Stimulated activated CD8-positive, alpha-beta memory T cell treated with anti-CD3 and anti-CD28 coated beads, Interleukin-15, amount 100 ng/mL, for 1 hour (primary cell): ENCODE measurements at places on chromosomes 5 and 9.

GRCh38 chr5:87081511-87082372 is 185.9 kb upstream of the RASA1 start:
- DNase-seq: no peak

DNA sequence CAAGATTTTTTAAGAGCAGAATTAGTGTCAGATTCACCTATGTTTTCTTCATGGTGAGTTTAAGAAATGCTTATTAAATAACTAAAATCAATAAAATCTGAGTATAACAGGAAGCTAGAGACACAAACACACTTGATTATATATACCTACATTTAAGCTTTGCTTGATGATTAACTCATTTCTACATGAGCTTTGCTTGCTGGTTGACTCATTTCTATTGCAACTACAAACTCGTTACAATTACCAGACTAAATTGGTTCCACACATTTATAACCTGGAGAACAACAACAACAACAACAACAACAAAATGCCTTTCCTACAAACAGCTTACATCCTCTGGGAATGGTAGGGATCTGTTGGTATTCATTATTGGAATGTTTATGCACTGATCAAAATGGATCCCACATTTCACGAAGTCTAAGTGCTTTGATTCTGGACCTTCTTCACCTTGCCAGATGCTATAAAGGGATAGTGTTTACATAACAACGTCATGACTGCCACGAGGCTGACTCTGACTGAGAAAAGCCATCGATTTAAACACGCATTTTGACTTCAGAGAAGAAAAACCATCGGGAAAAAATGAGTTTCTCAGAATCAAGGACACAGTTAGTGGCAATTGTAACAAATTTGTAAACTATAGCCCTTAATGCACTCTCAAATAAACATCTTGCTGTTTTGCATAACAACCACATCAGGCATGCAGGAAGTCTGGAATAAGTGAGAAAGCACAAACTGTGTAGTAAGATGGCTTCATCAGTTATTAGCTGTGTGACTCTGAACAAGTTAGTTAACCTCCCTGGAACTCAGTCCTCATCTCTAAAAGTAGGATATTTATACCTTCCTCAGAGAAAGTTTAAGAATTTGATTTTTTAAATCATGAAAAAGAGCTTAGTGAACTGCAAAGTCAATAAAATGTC is 49.8 kb downstream of the RASEF start:
- DNase-seq: no peak

DNA sequence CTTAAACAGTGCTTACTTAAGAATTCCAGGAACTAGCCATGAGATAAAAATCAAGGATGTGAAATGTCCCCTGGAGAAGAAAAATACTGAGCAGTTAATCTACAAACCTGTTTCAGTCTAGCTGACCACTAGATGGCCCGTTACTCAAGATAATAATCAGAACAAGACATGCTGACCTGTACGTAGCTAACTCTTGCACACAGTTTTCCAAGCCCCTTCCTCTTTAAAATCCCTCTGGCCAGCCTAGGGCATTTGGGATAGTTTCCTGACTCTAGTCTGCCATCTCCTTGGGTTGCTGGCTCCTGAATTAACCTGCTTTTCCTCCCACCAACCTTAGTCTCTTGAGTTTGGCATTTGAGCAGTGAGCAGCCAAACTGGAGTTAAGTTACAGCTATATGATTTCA is 59.2 kb upstream of the TRAF1 start:
- no peak for DNase-seq

DNA sequence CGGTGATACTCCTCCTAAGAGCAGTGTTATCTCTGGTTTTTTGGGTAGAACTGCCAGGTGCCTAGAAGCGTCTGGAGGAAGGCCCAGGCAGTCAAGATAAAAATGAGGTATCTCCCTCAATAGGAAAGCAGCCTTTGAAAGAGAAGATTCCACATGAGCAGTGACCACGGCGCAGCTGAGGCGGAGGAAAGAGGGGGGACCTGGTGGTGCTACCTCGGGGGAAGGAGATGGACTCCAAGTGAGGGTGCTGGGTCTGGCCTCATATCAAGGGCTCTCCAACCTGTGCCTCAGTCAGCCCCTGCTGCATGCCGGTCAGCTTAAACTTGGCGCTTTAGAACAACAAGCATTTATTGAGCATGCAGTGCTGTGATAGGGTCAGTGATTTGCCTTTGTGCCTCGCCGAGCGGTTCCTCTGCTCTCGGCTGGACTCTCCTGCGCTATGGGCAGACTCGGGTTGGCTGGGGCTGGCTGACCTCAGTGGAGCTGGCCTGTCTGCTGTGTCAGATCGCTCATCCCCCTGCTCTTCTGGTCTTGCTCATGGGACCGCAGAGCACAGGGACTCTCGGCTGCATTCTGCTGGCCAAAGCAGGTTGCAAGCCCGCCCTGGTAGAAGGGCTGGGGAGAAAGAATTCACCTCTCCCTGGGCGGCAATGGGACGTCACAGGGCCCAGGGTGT is 121.1 kb upstream of the IRX4 start:
- no peak for DNase-seq

DNA sequence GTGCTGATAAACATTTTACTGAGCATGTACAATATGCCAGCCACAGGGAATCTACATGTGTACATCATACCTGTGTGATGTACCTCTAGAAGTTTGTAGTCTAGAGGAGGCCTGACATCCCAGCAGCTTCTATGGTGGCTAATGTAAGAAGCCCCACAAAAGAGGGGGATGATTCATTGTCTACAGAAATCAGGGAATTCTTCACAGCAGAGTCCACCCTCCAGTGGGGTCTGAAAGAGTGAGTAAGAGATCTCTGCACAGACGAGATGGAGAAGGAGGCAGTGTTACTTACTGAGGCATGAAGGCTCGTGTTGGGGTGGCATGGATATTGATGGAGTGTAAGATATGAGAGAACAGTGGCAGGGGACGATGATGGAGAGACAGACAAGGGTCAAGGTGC is 103.0 kb downstream of the NTRK2 start:
- no peak for DNase-seq

GRCh38 chr9:101618698-101619097 is 23.9 kb upstream of the PPP3R2 start:
- DNase-seq: no peak

GRCh38 chr9:105510024-105510423 is 47.9 kb upstream of the FKTN start:
- no peak for DNase-seq

- no peak for DNase-seq
Observed at GRCh38 chr5:1453613-1454012, 8.4 kb upstream of the SLC6A3 start.

GRCh38 chr5:16559702-16560101 is 57.1 kb downstream of the RETREG1 start:
- DNase-seq: no peak

DNA sequence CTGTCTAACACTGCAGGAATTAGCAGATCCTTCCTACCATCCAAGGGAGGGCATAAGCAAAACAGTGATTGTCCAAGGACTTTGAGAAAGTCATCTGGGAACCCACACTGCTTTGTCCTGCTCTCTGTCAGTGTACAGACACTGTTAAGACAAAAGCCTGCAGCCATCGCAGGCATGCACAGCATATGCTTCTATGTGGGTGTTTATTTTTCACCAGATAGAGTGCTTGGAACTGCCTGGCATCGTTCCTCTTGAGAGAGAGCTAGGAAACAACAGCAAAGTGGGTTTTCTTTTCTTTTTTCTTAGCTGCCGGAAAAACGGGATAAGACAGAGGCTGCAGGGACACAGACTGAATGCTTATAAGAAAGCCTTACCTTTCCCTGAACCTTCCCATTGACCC is 212.3 kb downstream of the ICE1 start:
- no peak for DNase-seq

- DNase-seq: no peak
Observed at GRCh38 chr5:78549043-78549442, 99.5 kb downstream of the LHFPL2 start.

GRCh38 chr9:34552606-34552981 is 29.8 kb upstream of the ENHO start:
- no peak for DNase-seq

DNA sequence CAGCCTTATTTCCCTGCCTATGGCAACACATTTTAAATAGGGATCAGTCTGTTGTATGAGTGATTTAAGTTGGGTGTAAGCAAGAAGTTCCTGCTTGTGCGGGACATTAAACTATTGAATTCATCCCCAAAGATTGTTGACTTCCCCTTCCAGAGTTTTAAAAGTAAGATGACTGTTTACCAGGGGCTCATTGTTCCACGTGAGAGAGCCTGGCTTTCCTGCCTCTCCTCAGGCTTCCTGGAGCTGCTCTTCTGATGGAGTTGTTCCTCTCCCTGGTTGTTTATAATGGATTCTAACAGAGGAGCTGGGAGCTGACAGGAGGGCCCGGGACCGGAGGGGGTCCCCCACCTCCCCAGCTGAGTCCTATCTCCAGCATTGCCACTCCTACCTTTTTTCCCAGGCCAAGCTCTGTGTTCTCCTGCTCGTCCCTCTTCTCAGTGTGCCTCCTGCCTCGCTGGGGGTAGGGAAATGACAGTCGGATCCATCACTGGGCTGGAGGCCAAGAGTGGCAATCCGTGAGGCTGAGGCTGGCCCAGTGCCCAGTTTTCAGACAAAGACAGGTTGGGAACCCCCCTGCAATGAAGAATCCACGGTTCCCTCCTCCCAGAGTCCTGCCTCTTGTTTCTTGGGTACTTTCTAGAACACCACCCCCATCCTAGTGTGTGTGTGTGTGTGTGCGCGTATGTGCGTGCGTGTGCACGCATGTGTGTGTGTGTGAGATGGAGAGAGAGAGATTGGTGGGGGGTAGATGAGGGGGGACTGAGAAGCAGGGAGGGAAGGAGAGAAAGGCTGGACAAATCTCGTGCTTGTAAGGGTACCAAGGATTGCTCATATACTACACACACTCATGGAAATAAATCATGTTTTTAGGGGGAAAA is 123.7 kb upstream of the NFIB start:
- no peak for DNase-seq

DNA sequence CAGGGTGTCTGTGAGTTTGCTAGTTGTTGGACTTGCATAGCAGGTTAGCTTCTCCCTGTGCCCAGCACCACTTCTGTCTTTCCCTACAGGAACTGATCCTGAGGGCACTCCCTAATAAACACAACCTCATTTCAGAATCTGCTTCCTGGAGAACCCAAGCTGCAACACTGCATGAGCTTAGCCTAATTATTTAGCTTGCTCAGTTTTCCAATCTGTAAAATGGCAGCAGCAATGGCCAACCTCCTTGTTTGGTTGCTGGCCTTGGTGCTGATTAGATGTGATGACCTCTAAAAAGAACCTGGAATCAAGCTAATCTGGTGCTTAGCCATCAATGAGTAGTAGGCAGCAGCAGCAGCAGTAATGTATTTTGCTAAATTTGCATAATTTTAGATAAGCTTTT is 133.9 kb downstream of the ADCY2 start:
- no peak for DNase-seq

DNA sequence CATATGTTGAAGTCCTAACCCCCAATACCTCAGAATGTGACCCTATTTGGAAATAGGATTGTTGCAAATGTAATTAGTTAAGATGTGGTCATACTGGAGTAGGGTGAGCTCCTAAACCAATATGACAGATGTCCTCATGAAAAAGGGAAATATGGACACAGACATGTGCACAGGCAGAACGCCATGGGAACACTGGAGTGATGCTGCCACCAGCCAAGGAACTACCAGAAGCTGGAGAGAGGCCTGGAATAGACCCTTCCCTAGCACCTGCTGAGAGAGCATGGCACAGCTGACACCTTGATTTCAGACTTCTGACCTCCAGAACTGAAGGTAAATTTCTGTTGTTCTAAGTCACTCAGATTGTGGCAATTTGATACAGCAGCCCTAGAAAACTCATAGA is 110.8 kb downstream of the CTNND2 start:
- DNase-seq: no peak

- no peak for DNase-seq
Observed at GRCh38 chr5:130270786-130271185, 366.5 kb downstream of the CHSY3 start.

- DNase-seq: no peak
Observed at GRCh38 chr5:135490245-135491037, 38.3 kb upstream of the TIFAB start.

GRCh38 chr5:177296581-177296980 is 6.9 kb downstream of the RAB24 start:
- no peak for DNase-seq

- DNase-seq: no peak
Observed at GRCh38 chr5:40572937-40573336, 106.8 kb upstream of the PTGER4 start.

GRCh38 chr9:13665418-13666066 is 386.1 kb upstream of the MPDZ start:
- DNase-seq: no peak

GRCh38 chr5:59584858-59585846 is 308.4 kb downstream of the PDE4D start:
- DNase-seq: no peak

DNA sequence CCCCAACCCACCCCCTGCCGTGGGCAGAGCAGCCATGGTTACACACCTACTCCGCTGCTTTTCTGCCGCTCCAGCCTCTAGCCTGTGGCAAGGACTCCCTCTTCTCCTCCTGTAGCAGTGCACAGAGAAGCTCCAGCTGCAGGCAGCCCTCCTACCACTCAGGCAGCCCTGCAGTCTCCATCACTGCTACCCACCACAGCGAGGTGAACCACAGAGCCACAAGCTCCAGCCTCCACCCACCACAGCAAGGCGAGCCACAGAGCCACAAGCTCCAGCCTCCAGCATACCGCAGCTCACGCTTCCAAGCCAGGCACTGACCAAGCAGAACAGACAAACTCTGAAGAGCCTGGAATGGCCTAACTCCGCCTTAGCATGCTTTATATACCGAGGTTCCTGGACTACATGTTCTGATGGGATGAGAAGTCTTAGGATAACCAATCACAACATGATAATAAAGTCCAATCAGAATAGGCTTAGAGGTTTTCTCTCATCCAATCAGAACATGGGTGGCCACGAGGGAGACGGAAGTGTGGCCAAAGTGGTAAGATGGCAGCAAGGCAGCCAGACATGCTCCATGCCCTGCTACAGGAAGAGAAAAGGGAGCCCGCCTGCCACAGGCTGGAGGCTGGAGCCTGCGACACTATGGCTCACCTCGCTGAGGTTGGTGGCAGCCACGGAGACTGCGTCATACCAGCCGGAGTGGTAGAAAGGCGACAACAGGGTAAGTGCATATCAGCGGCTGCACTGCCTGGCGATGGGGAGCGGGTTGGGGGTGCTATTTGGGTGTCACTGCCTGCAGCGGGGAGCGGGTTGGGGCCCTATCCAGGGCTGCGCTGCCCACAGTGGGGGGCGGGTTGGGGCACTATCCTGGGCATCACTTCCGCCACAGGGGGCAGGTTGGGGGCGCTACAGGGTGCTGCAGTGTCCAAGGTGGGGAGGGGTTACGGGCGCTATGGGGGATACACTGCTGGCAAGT is 75.8 kb upstream of the PCAT7 start:
- no peak for DNase-seq

- DNase-seq: no peak
Observed at GRCh38 chr5:157836121-157836753, 22.7 kb downstream of the CLINT1 start.

GRCh38 chr5:131974956-131975726 is 29.7 kb upstream of the MEIKIN start:
- DNase-seq: no peak

GRCh38 chr5:20231040-20231439 is 243.0 kb upstream of the CDH18 start:
- no peak for DNase-seq

GRCh38 chr5:130747556-130747955 is 417.5 kb downstream of the HINT1 start:
- no peak for DNase-seq
